ENCODE measurements at places on chromosomes 2 and 18. TPM values are rescaled to one million over a fixed set of nuclear protein-coding genes. Genes with fewer than 3 reads are reported as not detected.

LYPD6B gene
- total RNA-seq, result not detected

MYOM1 gene
- total RNA-seq, result 0.15 TPM

ATIC gene
- total RNA-seq, result 61.5 TPM

IRS1 gene
- total RNA-seq, result 33.5 TPM

SPDYA gene
- 2.3 TPM for total RNA-seq

GKN2 gene
- total RNA-seq, result not detected

C2orf78 gene
- not detected for total RNA-seq

CPO gene
- total RNA-seq, result 0.17 TPM

OSR1 gene
- total RNA-seq, result 19.5 TPM

IL36B gene
- total RNA-seq, result not detected

SRD5A2 gene
- not detected for total RNA-seq

UXS1 gene
- total RNA-seq, result 32.9 TPM

CRYBA2 gene
- not detected for total RNA-seq

GPR45 gene
- not detected for total RNA-seq

CHRND gene
- total RNA-seq, result not detected

LIMS3 gene
- 2.3 TPM for total RNA-seq

ZNF513 gene
- 9.3 TPM for total RNA-seq

OLA1 gene
- total RNA-seq, result 127 TPM

CDKL4 gene
- total RNA-seq, result 1.3 TPM

REG1A gene
- not detected for total RNA-seq

SERPINB13 gene
- not detected for total RNA-seq

SNED1 gene
- 52.9 TPM for total RNA-seq

SDC1 gene
- total RNA-seq, result 57.6 TPM

GRB14 gene
- total RNA-seq, result 0.29 TPM
